Stimulated activated CD8-positive, alpha-beta memory T cell treated with anti-CD3 and anti-CD28 coated beads, Interleukin-2, amount 100 ng/mL, for 1 hour (primary cell): ENCODE measurements at places on chromosomes 3 and 15.

DNA sequence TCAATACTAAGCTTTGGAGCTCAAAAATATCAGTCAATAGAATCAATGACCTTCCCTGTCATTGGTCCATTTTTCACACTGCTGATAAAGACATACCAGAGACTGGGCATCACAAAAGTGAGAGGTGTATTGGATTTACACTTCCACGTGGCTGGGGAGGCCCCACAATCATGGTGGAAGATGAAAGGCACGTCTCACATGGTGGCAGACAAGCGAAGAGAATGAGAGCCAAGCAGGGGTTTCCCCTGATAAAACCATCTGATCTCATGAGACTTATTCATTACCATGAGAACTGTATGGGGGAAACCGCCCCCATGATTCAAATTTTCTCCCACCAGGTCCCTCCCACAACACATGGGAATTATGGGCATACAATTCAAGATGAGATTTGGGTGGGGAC is 81.9 kb downstream of the ANXA2 start:
- DNase-seq = no peak

DNA sequence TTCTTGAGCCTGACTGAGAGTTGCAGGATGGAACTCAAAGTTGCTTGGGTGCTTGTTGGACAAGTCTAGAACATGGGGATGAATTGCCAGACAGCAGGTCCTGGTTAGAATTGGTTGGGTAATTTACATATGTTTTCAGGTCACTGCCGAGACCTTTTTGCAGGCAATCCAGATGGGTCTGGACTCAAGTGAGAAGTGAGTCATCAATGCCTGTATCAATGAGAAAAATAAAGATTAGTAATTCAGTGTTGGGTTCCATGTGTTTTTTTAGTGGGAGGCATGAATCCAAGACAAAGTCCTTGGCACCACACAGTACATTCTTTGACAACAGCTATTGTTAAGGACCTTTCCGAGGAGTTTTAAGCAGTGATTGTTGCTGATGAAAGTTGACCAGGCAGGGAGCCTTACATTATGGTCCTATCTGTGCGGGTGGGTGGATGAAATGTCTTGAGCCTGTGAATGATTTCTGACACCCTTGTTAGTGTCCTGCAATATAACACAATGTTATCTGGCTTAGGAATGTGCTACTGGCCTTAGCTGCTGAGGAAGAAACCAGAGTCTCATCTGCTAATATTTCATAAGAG is 77.7 kb downstream of the CRYGS start:
- DNase-seq = no peak

- no peak for DNase-seq
Measured at GRCh38 chr3:25426408-25426807, 1.7 kb upstream of the RARB start.

- no peak for DNase-seq
Measured at GRCh38 chr15:52789601-52790168, 451 bp downstream of the ONECUT1 start.

DNA sequence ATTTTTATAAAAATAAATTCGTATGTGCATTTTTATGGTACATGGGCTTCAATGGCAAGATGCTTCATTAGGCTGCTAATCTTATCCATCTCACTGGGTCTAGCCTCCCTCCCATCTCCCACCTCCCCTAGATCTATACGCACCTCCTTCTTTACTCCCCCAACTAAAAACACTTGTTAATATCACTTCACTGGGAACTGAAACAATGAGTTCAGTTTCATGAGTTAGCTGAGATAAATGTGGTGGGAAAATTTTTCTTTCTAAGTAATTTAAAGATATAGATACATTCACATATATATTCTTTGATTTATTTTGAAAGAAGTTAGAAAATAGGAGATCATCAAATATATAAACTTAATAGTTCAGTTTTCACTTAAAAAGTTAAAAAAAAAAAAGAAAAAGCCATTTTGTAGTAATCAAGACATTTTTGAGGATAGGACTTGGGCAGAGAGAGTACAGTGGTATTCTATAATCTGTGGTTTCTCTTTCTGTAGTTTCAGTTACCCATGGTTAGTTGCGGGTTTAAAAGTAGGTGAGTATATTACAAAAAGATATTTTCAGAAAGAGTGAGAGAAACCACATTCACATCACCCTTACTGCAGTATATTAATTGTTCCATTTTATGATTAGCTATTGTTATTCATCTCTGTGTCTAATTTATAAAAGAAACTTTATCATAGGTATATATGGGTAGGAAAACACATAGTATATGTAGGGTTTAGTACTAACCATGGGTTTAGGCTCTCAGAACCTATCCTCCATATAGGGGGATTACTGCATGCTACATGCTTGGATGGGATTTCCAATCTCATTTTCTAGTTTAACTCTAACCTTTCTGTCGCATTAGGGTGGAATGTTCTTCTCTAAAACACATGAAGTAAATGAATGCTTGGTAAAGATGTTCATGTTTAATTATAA is 316.0 kb upstream of the CBLB start:
- no peak for DNase-seq

GRCh38 chr3:142272200-142272891 is 47.0 kb upstream of the GK5 start:
- DNase-seq = no peak

DNA sequence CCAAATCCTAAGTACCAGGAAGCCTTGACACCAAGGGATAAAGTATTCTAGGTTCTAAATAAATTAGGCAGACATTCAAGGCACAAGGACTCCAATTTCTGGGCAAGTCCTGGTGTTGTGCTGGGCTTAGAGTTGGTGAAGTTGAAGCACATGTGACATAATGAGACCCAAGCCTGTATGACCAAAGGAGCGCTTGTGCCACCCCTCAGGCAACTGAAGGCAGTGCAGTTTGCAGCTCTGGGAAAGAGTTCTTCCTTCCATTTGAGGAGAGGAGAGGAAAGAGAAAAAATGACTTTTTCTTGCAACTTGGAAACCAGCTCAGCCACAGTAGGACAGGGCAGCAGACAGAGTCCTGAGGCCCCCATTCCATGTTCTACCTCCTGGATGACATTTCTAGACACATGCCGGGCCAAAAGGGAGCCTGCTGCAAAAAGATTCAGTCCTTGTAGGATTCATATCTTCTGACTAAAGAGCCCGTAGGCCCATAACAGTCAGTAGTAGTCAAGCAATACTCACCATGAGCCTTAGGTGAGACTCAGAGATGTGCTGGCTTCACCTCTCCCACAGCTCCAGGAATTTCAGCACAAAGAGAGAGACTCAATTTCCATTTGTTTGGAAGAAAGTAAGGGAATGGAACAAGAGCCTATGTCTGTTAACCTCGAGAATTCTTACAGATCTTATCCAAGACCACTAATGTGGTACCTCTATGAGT is 588.8 kb upstream of the BCHE start:
- no peak for DNase-seq

DNA sequence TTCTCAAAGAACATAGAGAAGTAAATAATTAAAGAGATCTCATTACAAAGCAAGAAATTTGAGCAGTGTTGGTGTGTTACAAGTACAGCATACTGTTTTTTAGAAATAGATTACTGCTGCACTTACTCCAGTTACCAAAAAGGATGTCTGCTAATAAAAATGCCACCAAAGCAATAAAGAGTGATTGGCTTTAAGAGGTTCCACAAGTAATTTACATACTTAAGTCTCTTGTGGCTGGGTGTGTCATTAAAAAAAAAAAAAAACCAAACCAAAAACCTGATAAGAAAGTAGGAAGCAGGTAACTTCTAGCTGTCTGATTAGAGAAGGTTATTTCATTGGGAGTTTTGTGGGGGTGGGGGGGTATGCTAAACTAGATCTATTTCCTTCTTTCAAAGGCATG is 15.2 kb downstream of the RAB11A start:
- no peak for DNase-seq

GRCh38 chr15:26182441-26182840 is 319.3 kb upstream of the ATP10A start:
- no peak for DNase-seq

DNA sequence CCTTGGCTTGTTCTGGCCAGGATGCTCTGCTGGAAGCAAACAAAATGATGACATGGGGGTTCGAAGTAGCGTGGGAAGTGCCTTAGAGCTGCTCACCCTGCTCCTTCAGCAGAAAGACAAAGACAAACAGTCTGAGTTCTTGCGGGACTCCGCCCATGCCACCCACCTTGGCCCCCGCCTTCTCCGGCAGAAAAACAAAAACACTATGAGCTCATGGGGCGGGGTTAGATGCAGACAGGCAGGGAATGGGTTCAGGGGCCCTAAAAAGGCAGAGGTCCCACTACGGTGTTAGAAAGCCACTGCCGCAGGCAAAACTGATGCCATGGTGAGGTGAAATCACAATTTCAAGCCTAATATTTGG is 9.7 kb upstream of the NCKIPSD start:
- DNase-seq = no peak

DNA sequence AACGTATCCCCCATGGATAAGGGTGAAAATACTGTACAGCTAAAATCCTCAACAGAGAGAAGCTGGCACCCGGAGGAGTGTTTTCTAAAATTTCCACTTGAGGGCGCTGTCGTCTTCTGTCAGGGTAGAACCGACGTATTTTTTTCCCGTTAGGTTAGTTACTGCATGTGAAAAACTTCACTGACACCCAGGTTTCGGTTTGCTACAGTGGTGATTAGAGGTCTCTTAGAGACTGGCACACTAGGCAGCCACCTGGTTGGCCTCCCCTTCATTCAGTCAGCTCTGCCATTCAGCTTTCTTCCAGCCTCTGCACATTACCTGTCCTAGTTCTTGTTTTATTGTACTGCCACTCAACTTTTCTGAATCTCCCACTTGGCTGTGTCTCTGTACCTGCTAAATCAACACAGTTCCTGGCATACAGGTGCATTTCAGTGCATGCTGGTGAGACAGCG is 18.4 kb downstream of the CCK start:
- peak; percentile 25 for DNase-seq

DNA sequence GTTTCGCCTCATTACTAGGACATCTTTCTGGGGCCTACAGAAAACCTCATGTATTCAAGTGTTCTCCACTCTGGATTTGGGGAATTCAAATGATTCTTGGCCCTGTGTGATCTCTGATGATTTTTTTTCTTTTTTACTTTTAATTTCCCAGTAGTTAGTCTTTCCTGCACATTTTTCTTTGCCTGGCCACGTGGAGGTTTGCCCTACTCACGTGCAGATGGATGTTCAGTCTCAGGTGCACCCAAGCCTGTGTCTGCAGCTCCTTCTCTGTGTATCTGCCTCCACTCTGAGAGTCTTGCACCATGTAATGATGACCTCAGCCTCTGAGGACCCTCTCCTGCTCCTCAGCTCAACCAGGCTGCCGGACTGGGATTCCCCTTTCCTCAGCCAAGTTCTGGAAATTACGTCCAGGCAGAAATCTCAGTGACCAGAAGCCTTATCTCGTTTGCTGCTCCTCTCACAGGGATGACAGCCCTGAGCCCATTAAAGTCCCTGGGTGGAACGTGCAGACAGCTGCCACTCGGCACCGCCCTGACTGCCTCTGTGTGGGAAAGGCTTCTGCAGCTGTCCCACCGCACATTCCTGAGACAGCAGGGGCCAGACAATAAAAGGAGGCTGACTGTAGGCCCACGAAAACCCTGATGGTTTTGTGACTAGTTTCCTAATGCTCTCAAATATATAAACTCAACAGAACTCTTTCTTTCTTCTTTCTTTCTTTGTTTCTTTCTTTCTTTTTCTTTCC is 31.4 kb upstream of the GABRB3 start:
- DNase-seq = no peak

DNA sequence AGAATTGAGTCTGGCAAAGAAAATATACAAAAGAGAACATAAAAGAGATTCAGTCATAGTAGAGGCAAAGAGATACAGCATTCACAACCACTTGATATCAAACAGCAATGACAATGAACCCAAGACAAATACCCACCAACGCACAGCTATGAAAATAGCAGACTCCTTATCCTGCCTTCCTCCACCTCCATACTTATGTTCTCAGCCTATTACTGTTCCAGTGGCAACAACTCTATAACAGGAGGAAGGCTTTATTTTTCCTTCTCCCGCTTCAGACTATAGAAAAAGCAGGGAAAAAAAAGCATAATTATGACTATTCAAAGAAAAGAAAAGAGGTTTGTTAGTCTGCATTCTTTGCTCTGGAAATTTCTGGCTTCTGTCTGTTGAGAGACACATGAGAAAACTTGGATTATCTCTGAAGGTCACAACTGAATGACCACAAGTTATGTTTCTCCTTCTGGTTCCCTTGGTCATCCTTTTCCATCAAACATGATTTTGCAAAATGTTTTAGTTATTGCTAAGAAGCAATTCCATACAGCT is 81.2 kb upstream of the PLXND1 start:
- DNase-seq = no peak

- DNase-seq = no peak
Measured at GRCh38 chr3:4525560-4526223, 32.5 kb downstream of the ITPR1 start.

- no peak for DNase-seq
Measured at GRCh38 chr15:20340931-20341661, 200.5 kb downstream of the GOLGA6L6 start.

- no peak for DNase-seq
Measured at GRCh38 chr15:92365084-92365483, 28.6 kb upstream of the ST8SIA2 start.

DNA sequence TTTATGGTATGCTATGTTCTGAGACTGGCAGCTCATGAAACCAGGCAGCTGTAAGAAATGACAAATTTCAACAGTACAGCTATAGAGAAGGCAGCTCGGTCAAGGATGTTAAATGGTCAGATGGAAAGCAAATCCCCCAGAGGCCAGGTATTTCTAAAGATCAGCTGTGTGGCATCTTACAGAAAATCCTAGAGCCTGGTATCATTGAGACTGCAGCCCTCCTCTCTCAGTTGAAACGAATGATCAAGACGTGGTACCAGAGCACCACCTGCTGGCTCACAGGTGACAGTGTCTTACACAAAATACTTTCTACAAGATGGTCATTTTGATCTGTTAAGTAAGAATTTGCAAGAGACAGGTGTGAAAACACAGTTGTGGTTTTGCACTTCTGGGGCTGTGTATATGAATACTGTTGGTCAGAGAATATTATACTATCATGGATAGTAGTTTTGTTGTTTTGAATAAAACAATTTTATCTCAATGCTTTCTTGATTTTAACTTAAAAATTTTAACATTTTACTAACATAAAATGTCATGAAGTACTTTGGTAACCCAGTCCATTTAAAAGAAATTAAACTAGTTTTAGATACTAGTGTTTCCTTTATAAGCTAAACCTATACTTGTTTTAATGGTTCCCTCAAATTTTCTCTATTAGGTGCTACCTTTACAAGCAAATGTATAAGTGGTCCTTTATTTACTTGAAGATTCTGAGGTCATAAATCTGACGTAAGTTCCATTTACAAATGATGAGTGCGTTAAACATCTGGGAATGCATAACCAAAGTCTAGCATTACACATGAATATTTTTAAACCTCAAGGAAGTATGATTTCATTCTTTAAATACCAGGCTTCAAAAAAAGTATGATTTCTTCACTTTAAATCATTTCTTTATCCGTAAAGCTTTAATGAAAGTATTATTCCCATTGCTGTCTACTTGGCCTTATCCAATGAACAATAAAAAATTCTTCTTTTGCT is 121.8 kb downstream of the PDZRN3 start:
- peak; percentile 9 for DNase-seq

GRCh38 chr3:156383441-156384025 is 171.4 kb downstream of the SSR3 start:
- no peak for DNase-seq
